ENCODE measurements at places on chromosomes 7 and 10. TPM values are rescaled to one million over a fixed set of nuclear protein-coding genes. Genes with fewer than 3 reads are reported as not detected.

Gene WNT8B
- not detected for total RNA-seq

Gene PRR15
- 0.38 TPM for total RNA-seq

Gene PTF1A
- total RNA-seq = not detected

Gene KIFBP
- 36.4 TPM for total RNA-seq

Gene SLC18A2
- 2.0 TPM for total RNA-seq

Gene INA
- not detected for total RNA-seq
